ENCODE measurements at places on chromosomes 16 and 17.

GRCh38 chr17:45149037-45149668 is 878 bp downstream of the HEXIM1 start:
- peak; percentile 61 for DNase-seq

DNA sequence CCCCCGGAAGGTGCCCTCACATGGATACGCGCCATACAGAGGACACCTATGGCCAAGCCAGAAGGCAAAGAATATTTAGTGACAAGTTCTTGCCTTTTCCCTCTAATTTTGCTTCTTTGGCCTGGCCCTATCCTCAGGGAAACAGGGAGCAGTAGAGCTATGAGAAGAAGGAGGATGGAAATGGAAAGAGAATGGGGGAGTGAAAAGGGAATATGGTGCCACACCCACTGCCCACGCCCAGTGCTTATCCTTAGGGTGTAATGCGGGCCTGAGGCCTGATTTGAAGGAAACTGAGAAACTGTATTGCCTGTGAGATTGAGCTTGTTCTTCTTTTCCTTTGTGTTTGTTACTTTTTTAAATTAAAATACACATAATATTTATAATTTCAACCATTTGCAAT is 255.1 kb downstream of the HS3ST3A1 start:
- DNase-seq = no peak

- peak; percentile 26 for DNase-seq
Measured at GRCh38 chr17:44110823-44111633, 12.4 kb downstream of the HDAC5 start.

- DNase-seq = no peak
Measured at GRCh38 chr16:23466162-23466885, 13.3 kb upstream of the COG7 start.

- no peak for DNase-seq
Measured at GRCh38 chr16:1769402-1770300, 1.7 kb downstream of the NME3 start.

GRCh38 chr17:73430848-73431247 is 119.0 kb upstream of the CDC42EP4 start:
- no peak for DNase-seq
